ENCODE measurements at places on chromosomes 11 and 22.

DNA sequence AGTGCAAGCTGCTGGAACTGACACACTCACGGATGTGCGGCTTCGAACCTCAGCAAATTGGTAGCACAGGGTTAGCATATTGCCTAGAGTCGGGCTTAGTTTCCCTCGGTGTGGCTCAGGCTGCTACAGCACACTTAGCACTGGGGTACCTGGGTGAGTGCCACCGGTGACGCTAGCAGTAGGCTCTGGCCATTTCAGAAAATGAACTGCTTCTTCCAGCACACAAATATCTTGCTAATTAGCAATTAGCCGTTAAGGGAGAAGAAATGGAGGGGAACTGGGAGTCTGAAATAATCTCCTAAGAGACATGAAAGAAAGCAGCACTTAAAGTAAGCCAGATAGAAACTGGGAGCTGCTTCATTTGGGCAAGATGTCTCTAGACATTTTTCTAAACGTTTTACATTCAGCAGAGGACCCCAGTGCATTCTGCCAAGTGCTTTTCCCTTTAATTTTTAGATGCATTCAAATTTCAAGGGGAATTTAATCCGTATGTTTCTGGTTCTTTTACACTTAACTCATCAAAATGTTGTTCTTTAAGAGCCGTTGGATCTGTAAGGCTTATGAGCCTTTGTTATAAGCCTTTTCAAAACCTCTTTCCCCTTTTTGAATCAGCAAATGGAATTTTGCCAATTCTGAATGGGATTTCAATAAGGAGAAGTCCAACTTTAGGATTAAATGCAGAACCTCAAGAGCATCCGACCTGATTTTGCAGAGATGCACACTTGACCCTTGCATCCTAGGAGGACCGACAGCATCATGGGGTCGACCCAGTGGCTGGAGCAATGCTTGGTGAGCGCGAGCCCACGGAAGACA lies 708.1 kb downstream of the NTM start:
- no peak for DNase-seq

GRCh38 chr11:104870910-104871309 lies 27.4 kb downstream of the CASP12 start:
- no peak for DNase-seq

DNA sequence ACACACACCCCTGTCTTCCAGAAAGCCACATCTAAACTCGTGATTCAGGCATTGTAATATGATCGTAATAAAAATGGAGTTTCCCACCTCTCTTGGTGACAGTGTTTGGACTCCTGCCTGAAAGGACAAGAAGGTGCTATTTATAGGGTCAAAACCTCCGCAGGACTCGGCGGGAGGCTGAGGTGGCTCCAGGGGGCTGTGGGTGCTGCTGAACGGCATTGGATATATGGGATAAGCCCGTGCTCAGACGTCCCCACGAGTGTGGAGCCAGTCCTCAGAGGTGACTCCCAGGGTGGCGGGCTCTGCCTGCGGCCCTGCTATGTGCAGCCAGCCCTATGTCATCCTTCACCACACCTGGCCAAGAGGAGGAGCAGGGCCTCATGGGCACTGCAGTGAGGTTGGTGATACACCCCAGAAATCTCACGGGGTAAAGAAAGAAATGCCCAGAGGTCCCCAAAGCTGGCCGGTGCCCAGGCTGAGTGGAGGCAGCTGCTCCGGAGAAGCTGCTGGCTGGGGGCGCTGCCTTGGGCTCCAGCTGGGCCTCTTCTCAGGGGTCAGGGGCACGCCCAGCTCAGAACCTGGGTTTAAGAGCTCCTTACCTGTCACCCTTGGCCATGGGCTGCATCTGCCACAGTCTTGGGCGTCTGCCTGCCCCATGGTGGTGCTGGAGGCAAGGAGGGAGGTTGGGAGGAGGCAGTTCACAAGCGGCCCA lies 5.1 kb upstream of the OSBPL5 start:
- no peak for DNase-seq

- no peak for DNase-seq
These were observed 14.0 kb downstream of the RPS6KA4 start for GRCh38 chr11:64372802-64373597.

- no peak for DNase-seq
These were observed 52.5 kb upstream of the PRSS23 start for GRCh38 chr11:86747801-86748200.

DNA sequence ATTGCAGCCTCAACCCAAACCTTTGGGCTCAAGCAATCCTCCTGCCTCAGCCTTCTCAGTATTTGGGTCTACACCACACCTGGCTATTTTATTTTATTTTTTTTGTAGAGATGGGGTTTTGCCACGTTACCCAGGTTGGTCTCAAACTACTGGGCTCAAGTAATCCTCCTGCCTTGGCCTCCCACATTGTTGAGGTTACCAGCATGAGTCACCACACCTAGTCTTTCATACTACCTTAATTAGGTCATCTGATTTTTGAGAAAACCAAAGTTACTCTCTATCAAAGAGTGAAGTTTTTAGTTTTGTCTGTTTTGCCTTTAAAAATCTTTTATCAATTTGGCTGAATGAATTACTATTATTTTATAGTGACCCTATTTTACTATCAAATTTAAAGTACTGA lies 335.6 kb upstream of the LRRC4C start:
- no peak for DNase-seq

DNA sequence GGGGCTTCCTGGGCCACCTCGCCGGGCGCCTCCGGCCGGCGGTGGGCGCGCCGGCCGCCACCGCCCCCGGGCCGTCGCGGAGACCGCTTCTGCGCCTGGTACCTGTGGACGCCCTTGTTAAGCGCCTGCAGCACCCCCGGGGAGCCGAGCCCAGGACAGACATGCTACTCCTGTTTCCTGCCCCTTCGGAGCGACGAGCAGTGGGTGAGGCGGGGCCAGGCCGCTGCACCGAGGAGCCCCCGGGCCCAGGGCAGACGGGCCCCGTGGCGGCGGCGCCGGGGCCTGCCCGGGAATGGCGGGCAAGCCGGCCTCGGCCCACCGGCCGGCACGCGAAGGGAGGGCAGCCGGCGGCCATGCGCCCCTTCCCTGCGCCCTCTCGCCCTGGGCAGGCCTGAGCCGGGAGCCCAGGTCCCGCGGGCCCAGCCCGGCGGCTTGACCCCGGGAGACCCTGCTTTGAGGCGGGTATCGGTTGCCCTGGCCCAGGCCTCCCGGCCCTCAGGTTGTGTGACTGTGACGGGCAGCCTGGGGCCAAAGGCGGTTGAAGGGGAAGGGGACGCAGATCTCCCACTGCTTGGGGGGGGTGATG lies 789 bp upstream of the KDM2A start:
- peak; percentile 77 for DNase-seq

DNA sequence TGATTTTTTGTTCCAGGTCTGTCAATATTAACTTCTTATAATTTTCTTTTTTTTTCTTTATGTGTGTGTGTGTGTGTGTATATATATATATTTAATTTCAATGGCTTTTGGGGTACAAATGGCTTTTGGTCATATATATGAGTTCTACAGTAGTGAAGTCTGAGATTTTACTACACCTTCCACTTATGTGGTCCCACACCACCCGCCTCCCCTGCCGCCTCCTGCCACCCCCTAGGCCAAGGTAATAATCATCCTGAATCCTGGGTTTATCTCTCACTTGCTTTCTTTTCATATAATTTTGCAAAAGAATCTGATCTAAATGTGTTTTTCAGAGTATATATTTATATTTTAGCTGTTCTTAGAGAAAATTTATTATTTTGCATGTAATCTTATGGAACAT lies 11.1 kb downstream of the NEAT1 start:
- DNase-seq: peak; percentile 7

- no peak for DNase-seq
These were observed 179.3 kb downstream of the LARGE1 start for GRCh38 chr22:33741025-33741424.

- DNase-seq: no peak
These were observed 30.4 kb downstream of the LDHAL6A start for GRCh38 chr11:18485913-18486528.

- no peak for DNase-seq
These were observed 76.1 kb upstream of the LIN7C start for GRCh38 chr11:27582621-27583020.

DNA sequence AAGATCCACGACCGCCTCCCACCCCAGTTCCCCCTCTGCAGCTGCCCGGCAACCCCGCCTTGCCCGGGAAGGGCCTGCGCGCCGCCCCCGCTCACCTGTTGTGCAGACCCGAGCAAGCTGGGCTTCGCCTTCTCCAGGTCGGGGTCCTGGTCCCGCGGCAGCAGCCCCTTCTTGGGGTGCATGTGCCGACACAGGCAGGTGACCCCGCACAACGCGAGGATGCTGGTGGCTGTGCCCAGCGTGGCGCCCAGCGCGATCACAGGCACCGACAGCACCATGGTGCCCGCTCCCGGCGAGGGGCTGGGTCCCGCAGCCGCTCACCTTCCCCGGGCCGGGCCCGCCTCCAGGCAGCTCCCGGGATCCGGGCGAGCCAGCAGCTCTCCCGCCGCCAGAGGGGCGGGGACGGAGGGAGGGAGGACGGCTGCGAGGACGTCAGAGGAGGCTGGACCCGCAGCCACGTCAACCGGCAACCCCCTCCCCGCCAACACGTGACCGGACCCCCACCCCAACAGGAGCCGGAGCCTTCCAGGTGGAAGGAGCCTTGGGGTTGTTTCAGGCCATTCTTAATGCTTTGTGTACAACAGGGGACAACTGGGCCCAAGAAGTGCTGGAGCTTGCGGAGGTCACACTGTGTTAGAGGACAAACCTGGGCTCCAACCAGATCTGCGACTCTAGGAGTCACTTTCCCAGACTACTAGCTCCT lies at the start of gene SYT13:
Gene SYT13 (minus strand): TSS at position 412 of the 703 bp plus-strand sequence. CDS start 134 bp downstream, at position 278.
- DNase-seq: no peak

DNA sequence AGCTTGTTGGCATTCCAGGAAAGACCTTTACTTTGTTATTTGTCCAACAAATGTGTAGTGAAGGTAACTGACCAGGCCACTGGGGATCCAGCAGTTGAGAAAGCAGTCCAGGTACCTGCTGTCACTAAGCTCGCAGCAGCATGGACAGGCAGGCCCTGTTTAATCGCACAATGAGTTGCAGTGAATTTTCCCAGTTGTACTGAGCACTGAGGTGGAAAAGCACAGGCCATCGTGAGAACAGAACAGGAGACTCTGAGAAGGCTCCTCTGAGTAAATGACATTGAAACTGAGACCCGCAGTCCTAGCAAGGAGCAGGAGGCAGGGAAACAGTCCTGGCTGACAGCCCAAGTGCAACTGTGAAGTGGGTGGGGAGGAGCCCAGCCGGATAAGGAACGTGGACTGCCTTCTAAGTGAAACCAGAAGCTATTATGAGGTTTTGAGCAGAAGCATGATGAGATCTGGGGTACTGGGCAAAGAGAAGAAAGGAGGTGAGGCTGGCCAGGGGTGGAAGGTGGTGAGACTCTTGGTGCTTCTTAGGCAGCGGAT lies 39.8 kb upstream of the CDON start:
- no peak for DNase-seq

DNA sequence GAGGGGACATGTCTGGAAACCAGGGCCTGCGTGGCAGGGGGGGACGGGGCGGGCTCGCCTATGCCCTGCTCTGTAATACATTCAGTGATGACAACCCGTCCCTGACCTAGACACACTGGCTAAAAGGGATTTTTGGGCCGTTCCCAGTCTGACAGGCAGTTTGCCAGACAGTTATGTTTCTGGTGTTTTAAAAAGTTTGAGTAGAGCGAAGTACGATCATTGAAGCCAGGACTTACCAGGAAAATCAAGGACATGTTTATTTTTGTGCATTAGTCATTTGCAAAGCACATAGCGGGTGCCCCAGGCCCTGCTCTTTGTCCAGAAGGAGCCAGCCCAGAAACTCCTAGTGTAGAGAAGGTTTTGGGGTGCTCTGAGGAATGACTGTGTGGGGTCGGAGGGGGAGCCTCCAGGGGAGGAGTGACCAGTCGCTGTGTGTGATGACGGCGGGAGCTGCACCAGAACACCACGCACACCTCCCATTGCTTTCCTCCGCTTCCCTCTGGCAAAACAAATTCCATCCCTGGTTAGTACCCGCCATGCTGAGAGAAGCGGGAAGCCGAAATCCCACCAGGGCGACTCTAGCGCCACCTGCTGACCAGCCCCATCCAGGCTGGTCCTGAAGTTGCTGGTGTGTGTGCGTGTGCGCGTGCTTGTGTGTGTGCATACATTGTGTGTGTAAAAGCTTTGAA lies 50.8 kb downstream of the FBLN1 start:
- DNase-seq: peak; percentile 68

- DNase-seq: no peak
These were observed 92.5 kb downstream of the C11orf87 start for GRCh38 chr11:109514313-109515018.

DNA sequence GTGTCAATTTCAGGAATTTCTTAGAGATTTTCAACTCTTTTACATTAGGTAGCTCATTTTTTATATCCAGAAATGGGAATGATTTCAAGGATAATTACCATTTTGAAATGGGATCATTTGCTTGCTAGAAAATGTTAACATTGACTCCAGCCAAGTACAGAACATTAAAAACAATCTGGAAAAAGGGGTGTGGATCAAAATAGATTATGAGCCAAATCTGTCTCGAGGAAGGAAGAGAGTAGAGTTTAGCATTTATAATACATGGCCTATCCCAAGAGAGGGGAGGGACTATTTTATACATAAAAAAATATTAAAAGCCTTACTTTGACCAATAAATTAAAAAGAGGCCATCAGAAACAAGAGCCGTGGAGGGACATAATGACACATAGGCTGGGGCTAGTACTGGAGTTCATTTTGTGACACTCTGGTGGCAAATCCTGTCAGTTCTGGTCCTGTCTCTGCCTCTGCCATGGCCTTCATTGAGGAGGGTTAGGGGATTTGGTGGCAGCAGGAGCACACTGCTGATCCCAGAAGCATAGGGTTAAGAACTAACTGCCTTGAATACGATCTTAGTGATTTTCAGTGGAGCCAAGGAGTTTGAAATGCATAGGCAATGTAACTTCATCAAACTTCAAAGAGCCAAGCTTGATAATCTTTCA lies 20.4 kb downstream of the PPP6R3 start:
- DNase-seq: no peak

GRCh38 chr11:695288-695537 lies 191 bp upstream of the DEAF1 start:
- DNase-seq: no peak

GRCh38 chr22:37187552-37187890 lies 526 bp downstream of the C1QTNF6 start:
- DNase-seq: no peak

GRCh38 chr11:105372206-105372605 lies 232.6 kb upstream of the CARD18 start:
- DNase-seq: no peak

DNA sequence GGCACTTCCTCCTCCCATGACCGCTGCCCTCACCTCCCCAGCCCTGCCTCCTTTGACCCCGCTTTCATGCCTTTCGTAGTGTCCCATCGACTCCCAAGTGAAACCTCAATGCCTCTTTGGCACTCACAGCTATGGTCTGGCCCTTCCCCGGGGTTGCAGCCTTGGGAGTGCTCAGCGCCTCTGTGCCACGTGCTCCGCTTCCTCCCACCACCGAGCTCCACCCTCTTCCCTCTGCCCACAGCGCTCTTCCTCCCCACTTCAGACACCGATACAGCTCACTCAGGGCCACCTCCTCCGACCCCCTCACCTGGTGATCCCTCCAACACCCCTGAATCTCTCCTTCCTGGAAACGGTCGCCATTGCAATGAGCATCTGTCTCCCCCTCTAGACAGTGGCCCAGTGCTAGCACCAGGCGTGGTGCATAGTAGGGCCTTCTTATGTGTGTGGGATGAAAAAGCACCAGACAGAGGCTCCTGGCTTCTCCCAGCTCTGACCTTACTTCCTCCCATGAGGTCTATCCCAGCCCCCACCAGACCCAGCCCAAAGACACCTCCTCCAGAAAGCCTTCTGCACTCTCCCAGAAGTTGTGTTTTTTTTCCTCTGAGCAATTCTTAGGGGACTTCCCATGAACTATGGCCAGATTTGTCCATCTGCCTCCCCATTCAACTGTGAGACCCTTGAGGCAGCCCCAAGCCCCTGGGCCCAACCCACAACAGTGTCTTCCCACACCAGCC lies 16.4 kb upstream of the SCGB1A1 start:
- peak; percentile 50 for DNase-seq
